ENCODE measurements at places on chromosomes 16 and 17. TPM values are rescaled to one million over a fixed set of nuclear protein-coding genes. Genes with fewer than 3 reads are reported as not detected.

GRCh38 chr16:7057458-7057857 is 275.2 kb upstream of the RBFOX1 start:
- DNase-seq = no peak

DNA sequence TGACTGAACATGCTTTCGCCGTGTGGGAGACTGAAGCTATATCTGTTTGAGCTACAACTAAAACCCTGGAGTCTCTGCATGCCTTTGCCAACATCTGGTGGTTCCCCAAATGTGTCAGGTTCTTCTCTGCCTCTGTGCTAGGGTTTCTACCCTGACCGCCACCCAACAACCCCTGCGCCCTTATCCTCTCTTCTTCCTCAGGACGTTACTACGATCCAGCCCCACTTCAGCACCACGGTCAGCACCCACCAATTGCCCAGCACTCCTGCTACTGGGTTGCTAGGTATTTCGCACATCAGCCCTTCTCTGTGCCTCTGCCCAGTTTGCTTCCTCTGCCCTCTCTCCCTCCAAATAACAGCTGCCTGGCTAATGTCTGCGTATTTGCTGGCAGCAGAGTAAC is 106.3 kb upstream of the HSBP1 start:
- DNase-seq = peak; percentile 41

GRCh38 chr17:77692571-77693161 is 265.8 kb upstream of the TNRC6C start:
- DNase-seq = peak; percentile 44

DNA sequence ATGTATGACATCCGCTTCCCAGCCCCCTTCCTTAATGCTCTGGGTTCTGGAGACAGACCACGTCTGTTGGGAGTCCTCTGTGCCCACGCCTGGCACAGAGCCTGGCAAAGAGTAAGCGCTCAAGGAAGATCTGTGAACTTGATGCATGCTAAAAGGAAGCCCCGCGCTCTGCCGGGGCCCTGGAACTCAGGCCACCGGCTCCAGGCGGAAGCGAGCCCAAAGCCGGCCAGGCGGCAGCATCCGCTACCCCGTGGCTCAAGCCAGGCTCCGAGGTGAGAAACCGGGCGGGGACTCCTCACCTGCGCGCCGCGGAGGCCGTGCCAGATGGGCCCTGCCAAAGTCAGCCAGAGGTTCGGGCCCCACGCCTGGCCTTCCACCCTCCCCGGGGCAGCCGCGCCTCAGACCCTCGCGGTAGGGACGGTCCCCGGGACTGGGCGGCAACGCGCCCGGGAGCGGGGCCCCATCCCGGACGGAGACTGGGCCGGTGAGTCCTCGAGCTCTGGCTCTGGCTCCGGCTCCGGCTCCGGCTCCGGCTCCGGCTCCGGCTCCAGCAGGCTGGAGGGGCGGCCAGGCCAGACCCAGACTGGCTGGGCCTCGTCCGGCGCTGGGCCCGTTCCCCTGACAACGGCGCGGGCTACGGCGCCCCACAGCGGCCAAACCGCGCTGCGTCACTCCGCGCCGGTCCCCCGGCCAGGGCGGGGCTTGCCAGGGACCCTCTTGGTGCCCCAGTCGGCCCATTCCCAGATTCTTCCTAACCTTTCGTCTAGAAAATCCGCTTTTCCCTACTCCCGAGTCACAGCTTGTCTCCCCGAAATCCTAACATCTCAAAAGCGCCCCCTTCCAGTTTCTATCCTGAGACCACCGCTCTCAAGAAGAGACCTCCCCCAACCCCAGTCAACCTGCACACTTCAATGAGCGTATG is at the start of gene ZDHHC1:
ZDHHC1 (minus strand) TSS at position 606 of the 922 bp plus-strand sequence. CDS start 8,702 bp downstream, outside the sequence.
- peak; percentile 57 for DNase-seq

- DNase-seq = no peak
Observed at GRCh38 chr17:42880776-42881310, 19.8 kb upstream of the G6PC1 start.

DNA sequence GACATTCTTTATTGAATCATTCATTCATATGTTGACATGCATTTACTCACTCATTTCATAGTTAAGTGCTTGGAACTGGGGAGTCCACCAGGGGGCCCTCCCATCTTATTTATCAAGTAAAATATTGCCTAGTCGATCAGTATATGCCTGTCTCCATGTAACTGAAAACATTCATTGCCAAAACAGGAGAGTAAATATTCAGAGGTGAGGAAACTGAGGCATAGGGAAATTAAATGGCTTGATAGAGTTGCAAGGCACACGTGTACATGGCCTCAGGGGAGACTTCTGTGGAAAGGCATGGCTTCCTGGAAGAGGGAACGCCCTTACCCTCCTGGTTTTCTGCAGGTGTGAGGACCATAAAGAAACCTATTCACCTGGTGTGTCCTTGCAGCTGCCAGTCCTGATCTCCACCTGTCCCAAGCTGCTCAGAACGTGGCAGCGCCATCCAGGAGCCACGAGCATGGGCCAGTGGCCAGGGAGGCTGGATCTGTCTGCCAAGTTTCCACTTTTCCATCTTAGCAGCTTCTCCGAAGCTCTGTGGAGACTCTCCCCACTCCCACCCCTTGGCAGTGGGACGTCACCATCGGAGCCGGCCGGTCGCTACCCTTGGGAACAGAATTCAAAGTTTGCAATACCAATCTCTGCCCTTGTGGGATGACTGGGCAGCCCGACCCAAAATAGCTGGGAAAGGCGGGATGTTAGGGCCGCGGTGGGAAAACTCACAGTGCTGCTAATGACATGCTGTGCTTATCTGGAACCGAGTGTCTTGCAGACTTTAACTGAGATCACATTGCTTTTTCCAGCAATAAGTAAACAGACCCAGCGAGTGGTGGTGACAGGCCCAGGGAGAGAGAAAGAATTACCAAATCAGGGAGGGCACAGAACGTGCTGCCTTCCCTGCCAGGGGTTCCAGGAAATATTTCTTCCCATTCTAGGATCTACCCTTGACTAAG is 4.1 kb upstream of the C1QTNF1 start:
- peak; percentile 84 for DNase-seq

DNA sequence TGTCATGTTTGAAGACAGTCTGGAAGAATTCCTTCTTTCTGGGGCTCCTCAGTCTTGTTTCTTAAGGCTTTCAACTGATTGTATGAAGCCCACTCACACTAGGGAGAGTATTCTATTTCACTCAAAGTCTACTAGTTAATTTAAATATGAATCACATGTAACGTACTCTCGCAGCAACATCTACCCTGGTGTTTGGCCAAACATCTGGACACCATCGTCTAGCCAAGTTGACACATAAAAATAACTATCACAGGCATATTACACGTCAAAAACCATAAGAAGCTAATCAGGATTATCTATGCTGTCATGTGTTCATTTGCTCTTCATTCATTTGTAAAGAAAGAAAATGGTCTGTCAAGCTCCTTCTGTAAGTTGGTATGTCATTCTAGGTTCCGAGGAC is 787.4 kb downstream of the KCNJ2 start:
- no peak for DNase-seq

DNA sequence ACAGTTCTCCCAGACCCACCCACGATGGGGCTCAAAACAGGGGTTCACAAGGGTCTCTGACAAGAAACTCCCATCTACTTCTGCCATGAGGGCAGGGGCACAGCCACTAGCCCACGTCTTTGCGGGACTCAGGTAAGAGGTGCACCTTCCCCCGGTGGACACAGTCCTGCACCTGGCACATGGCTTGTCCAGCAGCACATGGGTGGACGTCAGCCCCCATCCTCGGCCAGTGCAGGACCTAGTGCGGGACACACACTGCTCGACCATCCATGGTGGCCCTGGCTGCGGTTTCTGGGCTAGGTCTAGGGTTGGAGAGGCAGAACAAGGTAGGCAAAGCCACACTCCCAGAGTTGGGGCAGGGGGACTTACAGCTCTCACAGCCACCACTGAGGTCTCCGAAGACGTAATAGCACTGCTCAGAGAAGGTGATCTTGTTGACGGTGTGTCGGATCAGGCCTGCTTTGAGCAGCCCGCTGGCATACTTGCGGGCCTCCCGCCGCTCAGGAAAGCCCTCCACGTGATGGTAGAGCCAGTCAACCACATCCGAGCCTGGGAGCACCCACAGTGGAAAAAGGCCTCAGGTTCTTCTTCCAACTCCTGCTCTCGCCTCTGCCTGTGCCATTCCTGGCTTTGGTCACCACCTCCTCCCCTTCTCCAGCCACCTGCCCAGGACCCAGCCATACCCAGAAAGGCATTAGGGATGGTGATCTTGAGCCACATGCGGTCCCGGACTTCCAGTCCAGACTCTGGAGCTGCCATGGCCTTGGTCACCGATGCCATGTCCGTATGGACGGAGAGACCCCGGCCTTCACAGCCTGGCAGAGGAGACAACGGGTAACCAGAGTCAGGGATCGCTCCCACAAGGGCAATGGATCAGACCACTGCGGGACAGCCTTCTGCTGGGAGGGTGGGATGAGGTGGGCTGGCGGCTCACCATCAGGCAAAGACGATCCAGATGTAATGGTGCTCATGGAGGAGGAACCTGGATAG is 7.3 kb downstream of the ACADVL start:
- DNase-seq = no peak

- no peak for DNase-seq
Observed at GRCh38 chr17:42518755-42519545, 17.1 kb upstream of the NAGLU start.

- DNase-seq = no peak
Observed at GRCh38 chr16:2335286-2335895, 5.1 kb downstream of the ABCA3 start.

DNA sequence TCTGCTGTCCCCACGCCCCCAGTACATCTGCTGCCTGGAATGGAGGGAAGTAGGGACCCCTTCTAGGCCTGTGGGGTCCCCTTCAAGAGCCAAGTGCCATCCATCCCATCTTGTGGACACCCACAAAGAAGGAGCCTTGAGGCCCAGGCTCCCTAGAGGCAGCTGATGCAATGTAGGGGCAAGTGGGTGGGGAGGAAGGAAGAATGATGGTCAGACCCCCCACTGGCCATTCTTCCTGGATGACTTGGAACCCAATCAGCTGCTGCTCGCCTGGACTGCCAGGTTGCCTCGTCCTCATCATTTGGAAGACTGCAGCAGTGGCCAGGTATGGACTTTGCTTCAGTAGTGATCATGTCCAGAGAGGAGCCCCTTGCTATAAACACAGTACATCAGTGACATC is 48.9 kb downstream of the SMPD3 start:
- no peak for DNase-seq

GRCh38 chr16:69277413-69277812 is 33.7 kb upstream of the VPS4A start:
- DNase-seq = no peak

DNA sequence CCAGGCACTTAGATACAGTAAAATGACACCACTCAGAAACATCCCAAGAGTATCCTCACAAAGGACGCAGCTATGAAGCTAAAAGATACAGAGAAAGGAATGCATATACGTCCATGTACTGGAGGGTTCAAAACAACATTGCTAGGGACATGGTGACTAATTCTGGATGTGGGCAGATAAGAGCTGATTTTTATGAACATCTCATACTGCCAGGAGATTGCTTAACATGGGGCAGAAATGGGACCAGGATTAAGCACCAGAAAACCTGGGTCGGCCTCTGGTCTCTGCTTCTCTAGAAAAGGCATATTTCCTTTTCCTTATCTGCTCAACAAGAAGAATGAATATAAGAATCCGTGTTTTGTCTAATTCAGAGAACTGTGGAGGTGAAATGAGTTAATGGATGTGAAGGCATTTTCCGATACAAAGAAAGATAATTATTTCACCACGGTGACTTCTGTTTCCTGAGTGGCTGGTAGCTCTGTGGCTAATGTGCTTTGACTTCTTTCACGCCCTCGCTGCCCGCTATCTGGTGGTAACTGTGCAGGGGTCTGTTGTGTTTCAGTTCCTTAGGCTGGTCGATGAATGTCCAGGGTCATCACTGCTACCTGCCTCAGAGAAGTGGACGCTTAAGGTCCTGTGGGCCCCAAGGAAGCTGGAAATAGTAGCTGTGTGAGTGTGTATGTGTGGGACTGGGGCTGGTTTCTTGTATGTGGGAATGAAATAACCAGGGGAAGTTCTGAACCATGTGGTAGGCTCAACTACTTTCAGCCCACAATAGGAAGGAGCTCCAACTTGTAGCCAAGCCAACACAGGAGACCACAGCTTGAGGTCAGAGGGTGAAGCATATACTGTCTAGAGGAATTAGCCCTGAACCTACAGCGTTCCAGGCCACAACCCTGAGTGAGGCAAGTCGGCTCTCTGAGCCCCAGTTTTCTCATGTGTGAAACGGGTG is 15.8 kb upstream of the CCL5 start:
- peak; percentile 82 for DNase-seq

GRCh38 chr16:89143201-89143741 is 28.3 kb upstream of the CDH15 start:
- DNase-seq = no peak

DNA sequence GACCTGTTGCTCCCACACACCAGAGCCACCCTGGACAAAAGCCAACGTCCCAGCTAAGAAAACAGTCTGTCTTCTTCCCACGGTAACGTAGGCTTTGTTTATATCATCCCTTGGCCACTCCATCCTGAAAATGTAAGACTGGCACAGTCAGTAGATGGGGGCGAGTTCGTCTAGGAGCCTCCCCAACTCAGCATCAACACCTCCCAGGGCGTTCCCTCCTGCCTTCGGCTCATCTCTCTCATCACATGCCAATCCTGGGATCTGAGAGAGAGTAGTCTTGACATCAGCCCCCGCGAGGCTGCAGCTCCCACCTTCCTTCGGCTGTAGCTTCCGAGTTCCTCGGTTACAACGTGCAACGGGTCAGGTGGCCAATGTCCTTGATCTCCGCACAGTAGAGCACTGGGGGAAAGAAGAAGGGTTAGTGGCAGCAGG is 894 bp downstream of the RNF227 start:
- DNase-seq = no peak

DNA sequence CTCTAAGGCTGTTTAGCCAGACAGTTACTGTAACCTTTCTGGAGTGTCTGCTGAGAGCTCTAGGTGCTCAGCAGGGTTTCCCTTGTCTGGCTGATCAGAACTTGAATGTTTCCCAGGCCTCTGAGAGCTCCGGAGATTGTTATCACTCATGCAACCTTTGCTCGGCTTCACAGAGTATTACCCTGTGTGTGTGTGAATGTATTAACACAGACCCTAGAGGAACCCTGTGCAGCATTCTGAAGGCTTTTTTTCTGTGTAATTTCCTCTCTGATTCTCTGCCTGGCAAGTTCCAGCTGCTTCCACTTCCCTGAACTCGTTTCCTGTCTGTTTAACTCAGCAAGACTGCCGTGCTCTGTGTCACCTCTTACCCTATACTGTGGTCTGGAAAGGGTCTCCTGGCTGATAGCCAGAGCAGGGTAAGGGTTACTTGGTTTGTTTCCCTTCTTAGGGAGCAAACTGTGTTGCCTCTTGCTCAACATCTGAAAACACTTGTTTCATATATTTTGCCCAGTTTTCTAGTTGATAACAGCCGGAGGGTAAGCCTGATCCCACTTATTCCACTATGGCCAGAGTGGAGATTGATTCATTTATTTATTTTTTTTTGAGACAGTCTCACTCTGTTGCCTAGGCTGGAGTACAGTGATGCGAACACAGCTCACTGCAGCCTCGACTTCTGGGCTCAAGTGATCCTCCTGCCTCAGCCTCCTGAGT is 21.7 kb downstream of the PRMT7 start:
- no peak for DNase-seq

Gene SLC5A11
- 0.78 TPM for total RNA-seq

Gene NPIPA5
- 0.40 TPM for total RNA-seq

Gene KRTAP4-5
- total RNA-seq = not detected

Gene RAMP2
- total RNA-seq = not detected

Gene CNGB1
- total RNA-seq = not detected

All from activated CD8-positive, alpha-beta T cell treated with anti-CD3 and anti-CD28 coated beads for 36 hours (primary cell).